ENCODE measurements at places on chromosomes 13 and 19.

GRCh38 chr13:69648340-69649062 is 459.1 kb upstream of the ATXN8OS start:
- no peak for DNase-seq

DNA sequence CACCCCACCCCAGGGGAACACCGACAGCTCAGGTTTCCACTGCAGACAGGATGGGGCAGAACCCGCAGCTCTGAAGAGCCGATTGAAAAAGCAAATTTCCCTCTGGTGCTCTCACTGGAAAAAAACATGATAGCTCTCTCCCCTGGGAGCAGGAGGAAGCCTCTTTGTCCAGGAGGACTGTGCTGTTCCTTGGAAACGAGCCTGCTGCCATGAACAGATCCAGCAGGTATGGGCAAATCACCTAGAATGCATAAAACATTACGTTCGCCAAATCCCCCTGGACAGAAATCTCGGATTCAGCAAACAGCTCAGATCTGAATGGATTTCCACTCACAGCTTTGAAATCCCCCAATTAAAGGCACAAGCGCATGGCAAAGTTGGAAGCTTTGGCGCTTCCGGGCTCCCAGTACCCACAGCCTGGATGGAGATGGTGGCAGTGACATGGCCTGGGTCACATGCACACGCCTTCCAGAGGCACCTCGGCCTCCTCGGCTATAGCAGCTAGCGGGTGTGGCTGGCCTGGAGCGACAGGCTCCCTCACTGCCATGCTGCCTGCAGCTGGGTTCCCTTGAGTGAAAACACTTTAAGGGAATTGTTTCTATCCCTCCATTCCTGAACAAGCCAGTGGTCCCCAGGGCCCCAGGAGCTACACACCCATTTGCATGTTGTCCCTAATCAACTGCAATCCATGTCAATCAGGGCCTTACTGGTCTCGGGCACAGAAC is 59.1 kb downstream of the CEBPG start:
- no peak for DNase-seq

GRCh38 chr13:24124789-24125476 is 35.6 kb upstream of the SPATA13 start:
- DNase-seq, result no peak

- DNase-seq, result no peak
Measured at GRCh38 chr13:111850976-111851375, 216.0 kb upstream of the SOX1 start.

All from substantia nigra (tissue), 51 donors.